ENCODE measurements at places on chromosomes 7 and 10.

DNA sequence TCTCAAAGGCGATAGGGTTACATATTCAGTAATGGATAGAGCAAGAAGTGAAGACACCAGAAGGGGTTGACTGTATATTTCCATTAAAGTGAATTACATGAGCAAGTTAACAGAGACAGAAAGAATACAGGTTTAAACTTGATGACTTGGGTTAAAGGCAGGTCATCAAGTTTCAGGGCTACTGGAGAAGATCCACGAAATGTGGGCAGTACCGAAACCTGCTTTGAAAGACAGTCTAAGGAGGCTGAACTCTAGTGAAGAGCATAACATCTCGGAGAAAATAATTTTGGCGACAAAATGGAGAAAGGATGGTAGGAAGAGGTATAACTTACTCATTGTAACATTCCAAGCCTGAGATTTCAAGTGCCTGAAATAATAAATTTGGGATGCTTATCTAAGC is 26.6 kb upstream of the PLXDC2 start:
- no peak for DNase-seq

DNA sequence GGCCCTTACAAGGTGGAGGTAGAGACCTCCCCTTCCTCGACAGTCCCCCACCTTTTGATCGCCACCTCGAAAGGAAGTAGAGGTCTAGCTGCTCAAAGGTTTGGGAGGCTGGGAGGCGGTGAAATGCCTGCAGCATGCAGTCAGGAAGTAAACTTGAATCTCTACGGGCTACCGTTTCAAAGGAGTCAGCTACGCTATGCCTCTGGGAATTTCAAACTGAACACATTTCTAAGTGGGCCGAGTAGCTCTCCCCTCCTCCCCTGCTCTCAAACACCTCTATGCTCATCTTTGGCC is 68.0 kb downstream of the CXCL12 start:
- DNase-seq = no peak

DNA sequence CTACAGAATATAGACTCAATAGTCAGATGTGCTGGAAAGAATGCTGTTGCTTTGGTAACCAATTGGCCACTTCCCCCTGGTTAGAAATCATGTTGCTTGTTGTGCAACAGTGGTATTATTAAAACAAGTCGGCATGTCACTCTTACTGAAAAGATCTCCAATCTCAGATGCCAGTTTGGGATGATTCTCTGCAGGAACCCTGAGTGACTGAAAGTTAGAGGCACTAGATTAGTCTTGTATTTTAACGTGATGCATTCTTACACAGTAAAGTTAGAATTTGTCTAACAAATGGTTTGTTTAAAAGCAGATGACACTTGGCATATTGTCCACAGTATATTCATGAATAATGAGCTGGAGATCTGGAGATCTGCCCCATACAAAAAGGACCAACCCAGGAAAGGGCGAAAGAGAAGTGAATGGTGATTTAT is 287.6 kb downstream of the TWIST1 start:
- DNase-seq = no peak

DNA sequence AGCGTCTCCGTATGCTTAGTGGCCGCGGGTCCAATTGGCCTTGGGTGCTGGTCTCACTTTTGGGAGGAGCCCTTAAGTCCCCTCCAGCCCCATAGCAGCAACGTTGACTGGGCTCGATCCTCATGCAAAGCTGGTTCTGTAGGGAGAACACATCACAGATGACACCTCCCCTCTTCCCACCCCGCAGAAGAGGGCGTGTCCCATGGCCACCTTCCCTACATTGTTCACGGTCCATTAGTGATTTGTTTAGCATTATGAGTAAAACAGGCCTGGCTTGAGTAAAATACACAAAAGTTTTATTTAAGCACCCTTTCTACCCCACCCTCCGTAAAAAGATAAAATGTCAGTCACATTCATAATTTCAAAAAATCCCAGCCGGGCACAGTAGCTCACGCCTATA is 89.1 kb upstream of the SH2B2 start:
- DNase-seq = no peak

DNA sequence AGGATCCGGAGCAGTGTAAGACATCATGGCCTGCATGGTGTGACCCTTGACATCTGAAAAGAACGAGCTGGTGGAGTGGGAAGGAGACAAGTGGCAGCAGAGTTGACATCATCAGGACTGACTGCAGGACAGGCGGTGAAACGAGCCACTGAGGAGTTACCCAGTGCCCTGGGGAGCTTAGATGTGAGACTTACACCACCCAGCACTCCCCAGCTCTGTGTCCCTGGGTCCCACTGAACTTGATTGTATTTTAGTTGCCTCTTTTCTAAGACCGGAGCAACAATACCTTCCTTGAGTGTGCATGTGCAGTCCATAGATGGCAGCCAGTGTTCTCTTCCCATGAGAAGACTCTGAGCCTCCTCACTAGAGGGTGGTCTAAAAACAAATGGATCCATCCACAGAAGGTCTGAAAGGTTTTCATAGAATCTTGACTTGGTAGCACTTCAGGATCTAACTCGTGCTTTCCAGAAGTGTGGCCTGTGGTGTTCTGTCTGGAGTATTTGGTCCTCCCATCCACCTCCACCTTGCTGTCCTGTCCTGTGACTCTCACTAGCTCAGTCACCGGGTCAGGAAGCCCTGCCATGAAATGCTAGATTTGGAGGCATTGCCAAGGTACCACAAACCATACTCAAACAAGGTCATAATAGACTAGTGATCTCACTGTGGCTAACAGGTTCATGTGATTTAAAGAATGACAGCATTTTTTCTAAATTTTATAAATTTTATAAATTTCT is 59.0 kb downstream of the IKZF1 start:
- DNase-seq = no peak

DNA sequence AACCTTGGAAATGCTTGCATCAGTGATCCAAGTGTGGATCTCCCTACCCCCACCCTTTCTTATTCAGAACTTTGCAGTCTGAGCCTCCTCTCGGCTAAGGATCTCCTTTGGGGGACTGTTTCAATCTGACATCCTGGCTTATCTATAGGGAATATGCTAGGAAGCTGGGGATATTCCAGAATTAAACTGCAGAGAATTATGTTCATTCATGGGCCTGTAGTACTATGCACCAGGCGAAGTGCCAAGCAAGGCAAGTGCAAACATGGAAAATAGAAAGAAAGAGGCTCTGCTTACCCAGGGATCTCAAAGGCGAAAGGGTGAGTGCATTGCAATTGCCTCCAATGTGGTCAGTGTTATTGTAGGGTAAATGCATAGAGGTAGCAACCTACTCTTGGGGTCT is 96.5 kb downstream of the CACNB2 start:
- peak; percentile 1 for DNase-seq

DNA sequence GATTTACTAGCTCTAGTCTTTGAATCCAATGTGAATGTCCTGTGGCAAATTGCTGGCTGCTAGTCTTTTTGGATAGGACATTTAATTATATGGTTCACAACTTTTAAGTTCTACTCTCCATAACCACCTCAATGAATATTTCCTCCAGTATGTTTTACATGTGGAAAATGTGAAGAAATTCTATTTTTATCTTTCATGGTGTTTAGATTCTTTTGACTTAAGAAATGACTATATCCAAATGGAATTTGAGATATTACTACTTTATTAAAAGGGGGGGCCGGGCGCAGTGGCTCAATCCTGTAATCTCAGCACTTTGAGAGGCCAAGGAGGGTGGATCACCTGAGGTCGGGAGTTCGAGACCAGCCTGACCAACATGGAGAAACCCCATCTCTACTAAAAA is 202.0 kb downstream of the ARL4A start:
- DNase-seq = no peak

DNA sequence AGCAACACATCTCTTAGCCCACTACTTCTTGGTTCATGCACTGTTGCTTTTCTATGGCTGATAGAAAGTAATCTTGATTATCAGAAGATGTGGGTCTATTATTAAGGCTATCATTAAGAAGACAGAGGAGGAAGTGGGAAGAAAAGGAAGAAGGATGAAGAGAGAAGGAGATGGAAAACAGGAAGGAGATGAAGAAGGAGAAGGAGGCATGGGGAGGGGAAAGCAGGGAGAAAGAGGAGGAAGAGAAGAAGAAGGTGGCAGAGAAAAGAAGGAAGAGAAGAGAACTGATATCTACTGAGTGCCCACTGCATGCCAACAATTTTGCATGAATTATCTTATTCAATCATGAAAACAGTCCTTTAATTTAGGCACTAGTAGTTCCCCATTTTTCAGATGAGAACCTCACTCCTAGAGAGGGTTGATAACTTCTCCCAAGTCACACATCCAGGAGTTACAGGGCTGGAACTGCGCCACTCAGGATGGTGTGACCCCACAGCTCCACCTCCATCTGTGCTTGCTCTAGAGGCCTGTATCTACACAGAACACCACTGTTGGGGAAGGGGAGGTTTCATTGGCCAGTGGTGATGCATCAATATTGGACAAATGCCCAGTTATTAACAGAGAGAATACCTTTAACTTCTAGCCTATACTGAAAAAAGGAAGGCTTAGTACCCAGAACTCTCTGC is 147.4 kb downstream of the CXCL12 start:
- no peak for DNase-seq

DNA sequence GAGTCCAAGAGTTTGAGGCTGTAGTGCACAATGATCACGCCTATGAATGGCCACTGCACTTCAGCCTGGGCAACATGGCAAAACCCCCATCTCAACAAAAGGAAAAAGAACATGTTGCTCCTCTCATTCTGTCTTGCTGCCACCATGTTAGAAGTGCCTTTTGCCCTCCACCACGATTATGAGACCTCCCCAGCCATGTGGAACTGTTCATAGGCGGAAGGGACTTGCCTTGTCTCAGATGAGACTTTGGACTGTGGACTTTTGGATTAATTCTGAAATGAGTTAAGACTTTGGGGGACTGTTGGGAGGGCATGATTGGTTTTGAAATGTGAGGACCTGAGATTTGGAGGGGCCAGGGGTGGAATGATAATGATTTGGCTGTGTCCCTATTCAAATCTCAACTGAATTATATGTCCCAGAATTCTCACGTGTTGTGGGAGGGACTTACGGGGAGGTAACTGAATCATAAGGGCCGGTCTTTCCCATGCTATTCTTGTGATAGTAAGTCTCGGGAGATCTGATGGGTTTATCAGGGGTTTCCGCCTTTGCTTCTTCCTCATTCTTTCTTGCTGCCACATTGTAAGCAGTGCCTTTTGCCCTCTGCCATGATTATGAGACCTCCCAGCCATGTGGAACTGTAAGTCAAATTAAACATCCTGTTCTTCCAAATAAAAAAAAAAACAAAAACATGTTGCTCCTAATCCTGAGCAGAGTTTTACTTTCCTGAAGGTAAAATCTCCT is 22.3 kb downstream of the DLG5 start:
- no peak for DNase-seq

DNA sequence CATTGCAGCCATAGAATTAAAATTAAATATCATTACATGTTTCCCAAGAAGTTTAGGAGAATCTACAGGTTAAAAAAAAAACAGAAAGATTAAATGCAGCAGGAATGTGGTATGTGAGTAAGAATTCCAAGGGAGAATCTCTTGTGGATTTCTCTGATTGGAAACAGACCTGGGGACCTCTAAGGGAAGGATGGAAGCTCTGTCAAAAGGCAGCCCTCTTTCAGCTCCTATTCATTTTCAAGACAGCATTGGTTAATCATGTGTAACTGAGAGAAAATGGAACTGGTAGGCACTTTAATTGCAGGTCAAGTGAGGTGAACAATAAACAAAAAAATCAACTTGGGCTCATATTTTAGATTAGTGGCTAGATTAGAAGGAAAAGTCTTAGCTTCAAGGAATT is 81.4 kb upstream of the MTPN start:
- no peak for DNase-seq

DNA sequence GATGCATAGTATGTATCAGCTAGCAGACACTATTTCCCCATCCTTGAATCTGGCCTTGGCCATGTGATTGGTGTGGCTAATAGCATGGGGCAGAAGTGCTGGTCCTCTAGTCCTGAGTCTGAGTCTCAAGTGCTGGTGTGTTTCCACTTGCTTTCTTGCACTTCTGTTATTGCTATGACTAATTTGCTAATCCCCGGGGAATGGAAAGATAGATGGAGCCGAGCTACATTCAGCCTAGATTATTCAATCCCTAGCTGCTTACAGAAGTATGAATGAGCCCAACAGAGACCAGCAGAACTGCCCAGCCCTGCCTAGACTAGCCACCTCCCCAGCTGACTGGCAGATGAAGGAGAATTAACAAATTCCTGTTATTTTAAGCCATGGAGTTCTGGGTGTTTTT is 53.2 kb upstream of the SYPL1 start:
- no peak for DNase-seq
